ENCODE measurements at places on chromosomes 3 and 15.

- no peak for DNase-seq
Observed at GRCh38 chr3:62151591-62151990, 221.8 kb downstream of the FEZF2 start.

DNA sequence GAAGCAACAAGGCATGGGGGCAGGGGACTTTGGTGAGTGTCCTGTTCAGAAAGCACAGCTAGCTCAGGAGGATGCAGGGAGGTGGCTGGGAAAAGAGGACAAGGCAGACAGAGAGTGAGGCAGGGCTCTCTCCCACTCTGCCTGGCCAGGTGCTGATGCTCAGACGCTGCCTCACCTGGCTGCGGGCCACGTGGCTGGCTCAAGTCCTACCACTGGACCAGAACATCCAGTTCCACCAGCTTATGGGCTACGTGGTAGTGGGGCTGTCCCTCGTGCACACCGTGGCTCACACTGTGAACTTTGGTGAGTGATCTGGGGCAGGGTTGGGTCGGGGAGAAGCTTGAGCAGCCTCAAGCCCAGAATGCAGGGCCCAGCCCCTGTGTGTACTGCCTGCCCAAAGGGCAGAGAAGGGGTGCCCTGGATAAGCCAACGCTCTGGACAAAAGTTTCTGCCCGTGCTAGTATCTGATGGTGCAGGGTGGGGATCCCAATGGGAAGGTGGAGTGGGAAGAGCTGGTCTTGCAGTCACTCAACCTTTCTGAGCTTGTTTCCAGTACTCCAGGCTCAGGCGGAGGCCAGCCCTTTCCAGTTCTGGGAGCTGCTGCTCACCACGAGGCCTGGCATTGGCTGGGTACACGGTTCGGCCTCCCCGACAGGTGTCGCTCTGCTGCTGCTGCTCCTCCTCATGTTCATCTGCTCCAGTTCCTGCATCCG, 20.9 kb downstream of the NOX5 start:
- no peak for DNase-seq

DNA sequence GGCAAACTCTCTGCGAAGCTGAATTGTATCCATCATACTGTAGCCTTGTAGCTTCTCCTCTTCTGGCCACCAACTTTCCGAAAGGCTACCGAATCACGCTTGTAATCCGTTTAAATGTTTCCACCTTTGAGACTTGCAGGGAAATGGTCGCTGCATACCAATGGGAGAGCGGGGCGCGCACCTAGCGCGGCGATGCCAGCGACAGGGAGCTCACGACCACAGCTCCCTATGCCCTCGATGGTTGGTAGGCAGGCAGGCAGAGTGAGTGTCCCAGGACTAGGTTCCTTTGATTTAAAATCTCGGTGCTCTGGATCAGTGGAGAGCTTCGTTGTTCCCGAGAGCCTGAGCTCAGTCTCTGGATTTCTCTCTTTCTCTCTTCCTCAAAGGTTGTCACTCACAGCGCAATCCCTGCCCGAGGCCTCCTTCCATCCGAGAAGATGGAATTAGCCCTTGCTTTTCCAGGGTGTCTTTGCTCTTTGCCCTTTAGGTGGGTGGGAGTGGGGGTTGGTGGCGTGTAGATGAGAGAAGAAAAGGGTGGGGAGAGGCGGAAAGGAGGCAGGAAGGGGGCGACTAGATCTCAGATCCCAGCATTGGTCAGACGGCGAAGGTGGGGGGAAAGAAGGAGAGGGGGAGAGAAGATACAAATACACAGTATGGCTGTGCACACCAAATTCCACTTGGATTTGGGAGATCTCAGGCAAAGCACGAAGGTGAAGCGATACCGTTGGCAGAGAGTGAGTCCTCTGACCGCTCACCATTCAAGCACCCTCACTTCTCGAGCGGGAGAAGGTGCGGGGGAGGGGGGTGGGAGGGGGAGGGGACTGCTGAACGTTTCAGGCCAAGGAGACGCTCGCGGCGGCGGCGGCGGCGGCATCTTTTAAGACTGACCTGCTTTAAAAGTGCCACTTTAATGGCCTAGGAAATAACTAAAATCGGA, at the start of gene SLITRK3:
Gene SLITRK3 (minus strand): TSS at position 745 of the 937 bp plus-strand sequence. CDS start 5,554 bp downstream, outside the sequence.
- DNase-seq = no peak

DNA sequence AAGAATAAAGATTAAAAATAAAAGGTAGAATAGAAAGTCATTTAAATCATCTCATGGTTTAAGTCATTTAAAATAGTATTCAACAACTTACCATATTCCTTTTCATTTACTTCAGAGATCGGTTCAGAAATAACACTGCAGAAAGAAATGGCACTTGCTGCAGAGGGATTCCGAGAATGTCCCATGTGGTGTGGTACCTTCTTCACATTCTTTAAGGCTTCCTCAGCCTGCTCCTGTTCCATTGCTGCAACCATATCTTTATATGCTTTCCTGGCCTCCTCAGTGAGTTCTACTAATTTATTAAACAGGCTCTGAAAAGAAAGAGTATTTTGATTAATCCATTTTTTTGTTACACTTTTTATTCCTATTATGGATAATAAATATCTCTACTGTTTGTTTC, 32.6 kb upstream of the SHC4 start:
- DNase-seq = no peak

- no peak for DNase-seq
Observed at GRCh38 chr15:92733934-92734521, 78.5 kb upstream of the FAM174B start.

DNA sequence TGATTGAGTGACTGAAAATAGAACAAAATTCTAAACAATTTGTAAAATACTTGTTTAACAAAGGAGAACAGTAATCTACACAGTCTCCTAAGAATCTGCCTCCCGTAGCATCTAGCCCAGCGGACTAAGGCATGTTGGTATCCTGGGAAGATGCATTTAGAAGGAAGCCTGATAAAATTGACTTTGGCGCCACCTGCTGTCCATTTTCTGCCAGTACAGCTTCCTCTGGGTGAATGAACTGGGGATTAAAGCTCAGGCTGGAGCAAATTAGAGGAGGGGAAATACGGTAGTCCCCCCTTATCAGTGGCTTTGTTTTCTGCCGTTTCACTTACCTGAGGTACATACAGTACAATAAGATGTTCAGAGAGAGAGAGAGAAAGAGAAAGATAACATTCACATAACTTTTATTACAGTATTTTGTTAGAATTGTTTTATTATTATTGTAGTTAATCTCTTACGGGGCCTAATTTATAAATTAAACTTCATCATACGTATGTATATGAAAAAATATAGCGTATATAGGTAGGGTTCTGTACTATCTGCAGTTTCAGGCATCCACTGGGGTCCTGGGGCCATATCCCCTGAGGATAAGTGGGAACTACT, 191.6 kb downstream of the GAP43 start:
- DNase-seq = peak; percentile 59

DNA sequence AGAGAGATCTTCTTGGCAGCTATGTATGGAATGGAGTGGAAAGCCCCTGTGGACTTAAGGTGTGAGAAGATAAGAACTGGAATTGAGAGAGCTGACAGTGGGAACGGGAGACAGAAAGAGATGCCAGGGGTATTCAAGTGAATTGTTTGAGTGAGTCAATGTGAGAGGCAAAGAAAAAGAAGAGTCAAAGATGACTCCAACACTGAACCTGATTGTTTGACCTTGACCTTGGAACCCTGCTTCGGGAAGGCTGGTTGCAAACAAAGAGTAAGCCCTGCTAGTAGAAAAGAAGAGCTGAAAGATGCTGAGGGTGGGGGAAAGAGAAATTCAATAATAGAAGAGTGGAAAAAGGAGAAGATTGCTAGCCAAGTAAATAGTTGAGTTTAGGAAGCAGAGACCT, 238.6 kb downstream of the BBX start:
- DNase-seq = no peak

DNA sequence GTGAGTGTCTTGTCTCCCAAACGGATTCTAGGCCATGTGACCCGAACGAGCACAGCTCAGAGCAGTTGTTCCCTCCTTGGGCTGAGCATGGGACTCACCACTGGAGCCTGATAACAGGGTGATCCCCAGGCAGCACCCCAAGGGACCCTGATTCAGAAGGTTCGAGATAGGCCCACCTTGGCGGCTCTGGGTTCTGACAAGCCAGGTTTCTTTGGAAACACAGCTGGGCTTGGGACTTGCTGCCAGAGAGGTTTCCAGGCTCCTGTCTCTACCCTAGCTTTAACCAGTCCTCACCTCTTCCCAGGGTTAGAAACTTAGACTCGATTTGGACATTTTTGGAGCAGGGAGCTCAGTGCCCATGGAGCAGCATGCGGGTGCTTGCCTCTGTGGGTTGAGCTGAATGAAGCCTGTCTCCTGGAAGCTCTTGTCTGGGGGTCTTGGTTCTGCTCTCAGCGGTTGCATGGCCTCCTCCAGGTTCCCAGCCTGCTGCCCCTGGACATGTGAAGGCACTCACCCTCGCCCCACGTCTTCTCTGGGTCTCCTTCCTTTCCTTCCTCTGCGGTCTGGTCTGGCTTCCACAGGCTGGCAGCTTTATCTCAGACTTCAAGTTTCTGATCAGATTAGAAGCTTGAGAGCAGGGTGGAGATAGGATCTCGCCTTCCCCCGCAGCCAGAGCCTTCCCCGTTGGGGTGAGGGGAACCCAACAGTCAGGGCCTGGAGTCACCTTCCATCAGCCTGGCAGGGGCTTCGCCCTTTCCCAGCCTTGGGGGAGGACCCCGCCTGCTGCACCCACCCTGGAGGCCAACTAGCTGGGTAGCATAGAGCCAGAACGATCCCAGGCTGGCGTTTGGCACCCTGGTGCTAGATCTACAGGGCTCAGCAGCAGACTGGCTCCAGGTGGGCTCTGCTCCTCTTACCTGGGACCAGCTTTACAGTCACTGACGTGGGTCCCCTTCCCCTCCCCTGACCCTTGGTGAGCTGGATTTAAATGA, 21.0 kb downstream of the PAQR5 start:
- DNase-seq = no peak

DNA sequence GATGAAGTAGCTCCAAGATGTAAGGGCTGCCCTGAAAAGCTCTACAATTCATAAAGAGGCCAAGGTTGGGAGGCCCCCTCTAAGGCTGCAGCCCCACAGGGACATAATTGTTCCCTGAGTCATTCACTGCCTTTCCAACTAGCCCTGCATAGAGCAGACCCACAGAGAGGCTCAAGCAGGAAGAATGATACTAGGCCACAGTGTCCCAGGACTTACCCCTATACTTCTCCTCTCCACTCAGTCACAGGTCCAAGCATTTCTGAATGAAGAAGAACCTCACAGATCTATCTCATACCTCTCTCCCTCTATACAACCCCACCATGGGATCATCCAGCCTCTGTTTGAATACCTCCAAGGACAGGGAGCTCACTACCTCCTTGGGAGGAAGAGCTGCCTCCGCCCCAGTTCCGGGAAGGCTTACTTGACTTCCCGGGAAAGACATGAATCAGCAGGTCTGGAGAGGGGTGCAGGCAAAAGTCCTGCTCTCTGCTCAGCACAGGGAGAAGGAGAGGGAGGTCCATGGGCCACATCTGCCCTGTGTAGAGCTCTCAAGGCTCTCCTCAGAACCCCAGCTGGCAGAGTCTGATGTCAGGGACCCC, 6.9 kb upstream of the SKIC8 start:
- no peak for DNase-seq

DNA sequence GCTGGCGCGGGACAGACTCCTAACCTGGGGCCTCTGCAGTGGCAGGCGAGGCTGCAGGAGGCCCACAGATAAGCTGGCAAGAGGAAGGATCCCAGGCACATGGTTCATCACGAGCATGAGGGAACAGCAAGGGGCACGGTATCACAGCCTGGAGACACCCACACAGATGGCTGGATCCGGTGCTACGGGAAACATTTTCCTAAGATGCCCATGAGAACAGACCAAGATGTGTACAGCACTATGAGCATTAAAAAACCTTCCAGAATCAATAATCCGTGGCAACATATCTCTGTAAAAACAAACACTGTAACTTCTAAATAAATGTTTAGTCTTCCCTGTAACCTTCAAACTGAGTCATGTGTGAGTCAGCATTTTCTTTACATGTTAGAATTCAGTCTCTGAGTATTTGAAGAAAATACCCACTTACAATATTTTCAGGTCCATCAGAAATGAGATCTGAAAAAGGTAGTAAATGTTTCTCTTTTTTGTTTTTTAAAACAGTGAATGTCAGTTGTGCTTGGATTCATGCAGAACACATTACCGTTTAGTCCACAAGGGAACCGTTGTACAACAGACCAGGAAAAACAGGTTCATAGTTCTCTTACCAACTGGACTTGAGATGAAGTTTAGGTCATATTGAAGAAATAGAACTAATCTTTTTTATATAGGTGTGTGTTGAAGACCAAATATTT, 75.9 kb downstream of the BOC start:
- DNase-seq = no peak

DNA sequence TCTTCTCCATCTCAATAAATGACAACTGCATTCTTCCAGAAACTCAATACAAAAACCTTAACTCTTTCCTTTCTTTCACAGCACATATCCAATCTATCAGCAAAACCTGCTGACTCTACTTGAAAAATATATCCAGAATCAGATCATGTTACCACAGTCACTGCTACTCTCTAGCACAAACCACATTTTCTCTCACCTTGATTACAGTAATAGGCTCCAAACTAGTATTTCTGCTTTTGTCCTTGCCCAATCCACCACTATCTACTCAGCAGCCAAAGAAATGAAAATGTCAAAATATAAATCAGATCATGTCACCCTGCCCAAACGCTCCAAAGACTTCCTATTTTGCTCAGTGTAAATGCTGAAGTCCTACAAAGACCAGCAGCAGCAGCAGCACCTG, 15.2 kb downstream of the TMCC1 start:
- no peak for DNase-seq

- DNase-seq = no peak
Observed at GRCh38 chr3:45968149-45968548, 24.9 kb downstream of the CXCR6 start.

GRCh38 chr15:59313641-59314332, 58.9 kb downstream of the MYO1E start:
- DNase-seq = no peak

GRCh38 chr3:133210656-133211055, 172.5 kb downstream of the TMEM108 start:
- no peak for DNase-seq

DNA sequence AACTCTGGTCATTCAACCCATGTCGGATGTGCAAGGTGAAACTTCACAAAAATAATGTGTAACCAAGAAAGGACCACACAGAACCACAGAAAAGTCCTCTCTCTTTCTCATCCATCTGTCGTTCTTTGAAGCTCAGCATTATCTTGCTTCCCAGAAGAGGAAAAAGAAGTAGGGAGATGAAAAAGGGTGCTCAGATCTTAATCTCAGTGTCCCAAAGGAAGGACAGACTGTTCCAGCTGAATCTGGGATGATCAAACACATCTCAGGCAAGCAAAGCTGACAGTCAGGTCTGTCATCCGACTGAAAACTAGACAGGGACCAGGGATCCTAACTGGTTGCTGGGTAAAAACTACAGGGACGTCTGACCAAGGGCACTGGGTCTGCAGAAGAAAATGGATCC, 16.2 kb downstream of the ARHGEF3 start:
- no peak for DNase-seq

GRCh38 chr15:85037641-85038040, 56.0 kb downstream of the PDE8A start:
- no peak for DNase-seq

- no peak for DNase-seq
Observed at GRCh38 chr3:123788710-123789109, 95.4 kb downstream of the MYLK start.

Data from activated naive CD4-positive, alpha-beta T cell (primary cell).